ENCODE measurements at places on chromosomes 3 and 15.
A peak's percentile ranks its signal among the peaks of the same experiment; 100 is the strongest.

- no peak for DNase-seq
These were observed 105.2 kb downstream of the DAPK2 start for GRCh38 chr15:63940966-63941620.

GRCh38 chr3:20608054-20608738 lies 422.2 kb upstream of the SGO1 start:
- DNase-seq = no peak

DNA sequence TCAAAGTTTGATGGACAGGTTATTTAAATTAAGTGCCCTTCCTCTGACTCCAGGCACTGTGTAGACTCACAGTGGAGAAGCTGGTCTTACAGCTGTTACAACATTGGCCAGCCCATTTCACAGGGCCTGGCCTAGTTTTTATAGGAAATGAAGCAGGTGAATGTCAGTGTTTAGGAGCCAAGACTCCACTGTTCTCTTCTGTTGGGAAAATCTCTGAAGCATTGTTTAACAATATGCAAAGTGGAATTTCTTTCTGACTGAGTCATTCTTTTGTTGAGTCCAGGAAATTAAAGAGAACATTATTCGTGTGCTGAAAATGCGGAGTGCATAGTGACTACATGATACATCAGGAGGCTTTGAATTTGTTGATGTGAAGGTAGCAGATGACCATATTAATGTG lies 64.7 kb downstream of the ARRDC4 start:
- DNase-seq = no peak

- no peak for DNase-seq
These were observed 156.2 kb downstream of the NLGN1 start for GRCh38 chr3:173553635-173554280.

DNA sequence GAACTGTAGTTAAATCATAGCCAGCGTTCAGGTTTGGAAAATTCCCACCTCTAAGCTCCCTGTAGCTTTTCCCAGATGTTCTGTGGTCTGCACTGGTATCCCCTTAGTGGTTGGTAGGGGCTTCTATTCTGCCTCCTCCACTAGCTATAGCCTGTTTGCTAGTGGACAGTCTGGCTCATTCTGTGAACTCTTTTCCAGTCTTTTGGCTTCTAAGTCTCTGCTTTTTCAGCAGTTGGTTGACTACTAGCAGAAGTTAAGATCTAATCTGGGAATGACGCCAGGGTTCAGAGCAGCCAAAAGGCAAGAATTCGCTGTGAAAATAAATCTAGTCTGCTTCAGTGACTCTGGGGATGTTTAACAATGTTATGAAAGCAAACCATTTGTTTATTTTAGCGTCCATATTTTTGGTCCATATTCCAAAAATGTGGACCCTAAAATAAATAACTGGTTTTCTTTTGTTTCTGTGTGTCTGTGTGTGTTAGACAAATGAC lies 73.7 kb upstream of the WDR72 start:
- DNase-seq = no peak

- DNase-seq = no peak
These were observed 18.5 kb downstream of the LARP6 start for GRCh38 chr15:70835415-70835814.

DNA sequence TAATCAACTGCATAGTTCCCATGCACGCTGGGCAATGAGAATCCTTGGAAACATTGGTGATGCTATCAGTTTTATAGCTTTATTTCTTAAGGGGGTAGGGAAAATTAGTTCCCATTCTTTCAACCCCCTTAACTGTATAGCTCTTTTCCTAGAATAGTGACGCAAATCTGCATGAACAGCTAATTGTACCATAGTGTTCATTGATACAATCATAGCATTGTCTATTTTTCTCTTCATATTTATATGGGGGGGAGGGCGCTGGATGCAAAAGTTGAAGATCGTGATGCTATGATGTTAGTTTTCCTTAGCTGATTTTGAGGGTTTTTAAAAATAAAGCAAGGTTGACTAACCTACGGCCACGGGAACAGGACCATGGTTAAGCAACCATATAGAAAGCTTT lies 32.4 kb upstream of the SAMMSON start:
- no peak for DNase-seq

- no peak for DNase-seq
These were observed 22.8 kb downstream of the PGBD4 start for GRCh38 chr15:34124651-34125050.

DNA sequence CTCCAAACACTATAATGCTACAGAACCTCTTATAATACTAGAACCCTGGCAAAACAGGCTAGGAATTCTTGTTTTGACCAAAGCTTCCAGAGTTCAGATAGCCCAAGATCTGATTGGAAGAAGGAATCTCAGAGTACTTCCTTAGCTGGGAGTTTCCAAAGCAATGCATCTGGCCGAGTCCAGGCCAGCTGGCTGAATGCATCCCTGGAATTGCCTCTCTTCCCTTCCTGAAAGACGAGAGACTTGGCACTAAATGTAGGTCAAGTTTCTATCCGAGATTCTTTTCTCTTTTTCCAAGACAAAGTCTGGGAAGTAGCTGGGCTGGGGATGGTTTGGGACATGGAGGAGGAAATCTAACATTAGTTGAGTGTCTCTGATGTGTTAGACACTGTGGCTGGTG lies 68.7 kb upstream of the ADPGK start:
- no peak for DNase-seq

- no peak for DNase-seq
These were observed 41.3 kb upstream of the ICE2 start for GRCh38 chr15:60520013-60520824.

- peak; percentile 68 for DNase-seq
These were observed 18.0 kb downstream of the SCG5 start for GRCh38 chr15:32659340-32660155.

GRCh38 chr3:24533561-24534193 lies 39.0 kb upstream of the THRB start:
- no peak for DNase-seq

GRCh38 chr3:106610362-106610959 lies 741.6 kb upstream of the CBLB start:
- peak; percentile 32 for DNase-seq

DNA sequence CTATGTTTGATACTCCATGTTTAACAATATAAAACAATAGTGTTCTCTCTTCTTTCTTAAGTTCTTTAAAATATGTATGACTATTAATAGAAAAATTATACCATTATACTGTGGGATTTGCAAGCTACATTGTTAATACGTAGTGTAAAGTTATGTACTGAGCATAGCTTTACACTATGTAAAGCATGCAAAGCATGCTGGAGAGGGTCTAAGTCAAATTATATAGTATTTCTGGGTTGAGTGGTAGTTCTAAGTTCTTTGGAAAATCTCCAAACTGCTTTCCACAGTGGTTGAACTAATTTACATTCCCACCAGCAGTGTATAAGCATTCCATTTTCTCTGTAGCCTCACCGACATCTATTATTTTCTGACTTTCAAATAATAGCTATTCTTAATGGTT lies 253.0 kb downstream of the RAP2B start:
- no peak for DNase-seq

DNA sequence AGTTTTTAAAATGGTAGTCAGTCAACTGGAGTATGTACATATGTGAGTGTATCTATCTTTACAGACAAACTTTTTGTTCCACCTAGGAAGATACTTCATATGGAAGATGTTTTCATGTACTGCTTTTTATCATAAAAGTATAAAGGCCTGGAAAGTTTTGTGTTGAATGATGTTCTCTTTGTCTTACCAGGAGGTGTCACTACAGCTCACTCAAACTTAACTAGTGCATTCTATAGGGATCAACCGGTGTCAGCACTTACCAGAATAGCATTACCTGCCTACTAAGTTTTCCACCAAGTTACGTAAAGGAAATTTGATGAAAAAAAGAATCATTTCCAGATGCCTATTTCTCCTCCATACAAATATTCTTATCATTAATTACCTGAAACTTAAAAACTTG lies 522.6 kb upstream of the SEMA6D start:
- DNase-seq = no peak

GRCh38 chr15:69852916-69853315 lies 244.8 kb downstream of the TLE3 start:
- DNase-seq = no peak

DNA sequence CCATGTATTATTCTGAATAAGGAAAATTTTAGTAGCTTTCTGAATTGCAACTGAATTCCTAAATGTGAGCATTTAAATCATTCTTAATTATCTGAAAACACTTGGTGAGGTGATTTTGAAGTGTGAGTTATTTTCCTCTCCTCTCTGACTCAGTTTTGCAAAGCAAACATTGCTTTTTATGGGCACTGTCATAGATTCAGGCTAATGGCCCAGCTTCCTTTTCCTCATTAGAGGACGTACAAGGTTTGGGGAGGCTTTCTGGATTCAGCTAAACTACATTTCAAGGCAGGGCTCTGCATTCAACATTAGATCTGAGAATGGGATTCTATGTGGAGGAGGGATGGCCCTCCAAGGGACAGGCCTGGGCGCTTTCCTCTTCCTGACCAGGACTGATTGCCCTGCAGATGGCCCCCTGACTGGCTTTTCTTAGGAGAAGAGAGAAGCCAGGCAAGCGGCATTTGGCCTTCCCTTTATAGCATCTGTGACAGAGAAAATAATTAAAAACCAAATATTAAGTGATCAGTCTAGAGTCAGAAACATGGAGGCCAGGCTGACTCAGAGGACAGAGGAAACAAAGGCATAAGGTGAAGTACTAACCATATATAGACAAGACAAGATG lies 53.0 kb upstream of the STXBP5L start:
- DNase-seq = no peak

- DNase-seq = no peak
These were observed 116.9 kb upstream of the NMNAT3 start for GRCh38 chr3:139794469-139795265.

GRCh38 chr15:80816936-80817335 lies 37.8 kb downstream of the CEMIP start:
- no peak for DNase-seq

GRCh38 chr3:32113566-32113965 lies 7.1 kb downstream of the GPD1L start:
- DNase-seq = no peak

Data from brain pericyte (primary cell).